ENCODE measurements at places on chromosomes 4 and X. TPM values are rescaled to one million over a fixed set of nuclear protein-coding genes. Genes with fewer than 3 reads are reported as not detected.

Gene LAS1L
- total RNA-seq, result 37.6 TPM

Gene GBA3
- not detected for total RNA-seq

Gene GAGE1
- total RNA-seq, result not detected

Gene GPRASP3
- 2.6 TPM for total RNA-seq

Gene BANK1
- 2.1 TPM for total RNA-seq

Measured in natural killer cell (primary cell).